Stimulated activated CD4-positive, alpha-beta T cell treated with anti-CD3 and anti-CD28 coated beads, Interleukin-1b, Interleukin-23, amount 100 ng/mL, for 1 hour (primary cell): ENCODE measurements at places on chromosomes 5 and 9.

- DNase-seq = no peak
Measured at GRCh38 chr5:169152946-169153345, 148.0 kb downstream of the SLIT3 start.

DNA sequence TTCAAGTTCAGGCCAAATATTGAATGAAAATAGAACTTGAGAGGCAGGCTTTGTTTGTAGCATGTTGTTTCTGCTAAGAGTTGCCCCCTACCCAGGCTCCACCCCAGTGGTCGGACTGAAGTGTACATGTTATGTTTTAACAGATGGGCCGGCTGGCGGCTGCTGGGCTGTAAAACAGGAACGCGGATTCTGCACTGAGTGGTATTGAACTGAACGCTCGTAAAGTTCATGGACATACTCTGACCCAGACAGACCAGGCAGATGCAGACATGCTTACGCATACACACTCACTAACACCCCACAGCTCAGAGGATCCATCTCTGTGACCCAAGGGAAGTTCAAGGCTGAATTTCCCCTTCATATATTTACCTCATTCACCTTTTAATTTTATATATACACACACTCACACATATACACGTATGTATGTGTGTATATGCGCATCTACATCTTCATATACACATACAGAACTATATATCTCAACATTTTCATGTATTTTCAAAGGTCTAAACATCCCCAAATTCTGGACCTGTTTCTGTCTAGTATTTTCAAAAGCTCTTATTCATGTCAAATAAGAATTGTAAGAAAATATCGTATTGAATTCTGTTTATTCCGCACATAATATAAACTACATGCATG is 1.4 kb downstream of the MARCHF3 start:
- DNase-seq = no peak

GRCh38 chr9:105958587-105958986 is 264.2 kb downstream of the TMEM38B start:
- no peak for DNase-seq

DNA sequence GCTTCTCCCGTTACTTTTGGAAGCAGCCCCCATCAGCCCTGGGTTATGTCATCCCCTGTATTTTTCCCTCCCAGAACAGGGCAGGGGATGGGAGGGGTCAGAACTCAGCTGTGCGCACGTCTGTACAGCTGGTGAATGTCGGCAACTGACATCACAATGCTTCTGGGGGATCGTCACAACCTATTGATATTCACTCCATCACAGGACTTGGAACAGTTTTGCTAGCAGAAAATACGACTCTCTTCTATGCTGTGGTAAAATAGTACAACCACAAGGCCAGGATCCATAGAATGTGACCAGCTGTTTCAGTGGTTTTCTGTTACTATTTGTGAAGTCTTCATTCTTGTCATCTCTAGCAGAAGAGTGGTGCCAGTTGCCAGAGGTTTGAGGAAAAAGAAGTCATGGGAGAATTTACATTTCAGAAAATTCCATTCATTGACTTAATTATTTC is 77.1 kb upstream of the KLF4 start:
- no peak for DNase-seq

GRCh38 chr5:92676215-92677165 is 904.5 kb downstream of the NR2F1-AS1 start:
- no peak for DNase-seq

- DNase-seq = no peak
Measured at GRCh38 chr9:72880821-72881220, 72.0 kb downstream of the ALDH1A1 start.

DNA sequence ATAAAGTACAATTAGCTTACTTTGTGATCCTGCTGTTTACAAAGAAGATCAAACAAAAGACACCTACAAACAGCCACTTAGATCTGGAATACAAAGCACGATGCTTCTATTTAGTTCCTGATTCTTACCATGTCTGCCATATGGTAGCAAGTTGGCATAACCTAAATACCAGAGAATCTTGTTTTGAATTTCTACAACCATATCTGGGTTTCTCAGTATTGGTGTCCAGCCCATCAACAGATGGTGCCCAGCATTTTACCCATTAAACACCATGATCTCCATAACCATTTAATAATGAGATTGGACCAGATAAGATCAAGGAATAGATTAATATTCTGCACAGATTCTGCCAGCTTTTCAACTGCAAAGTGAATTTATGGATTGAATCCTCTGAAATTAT is 29.8 kb downstream of the SLC24A2 start:
- DNase-seq = no peak

DNA sequence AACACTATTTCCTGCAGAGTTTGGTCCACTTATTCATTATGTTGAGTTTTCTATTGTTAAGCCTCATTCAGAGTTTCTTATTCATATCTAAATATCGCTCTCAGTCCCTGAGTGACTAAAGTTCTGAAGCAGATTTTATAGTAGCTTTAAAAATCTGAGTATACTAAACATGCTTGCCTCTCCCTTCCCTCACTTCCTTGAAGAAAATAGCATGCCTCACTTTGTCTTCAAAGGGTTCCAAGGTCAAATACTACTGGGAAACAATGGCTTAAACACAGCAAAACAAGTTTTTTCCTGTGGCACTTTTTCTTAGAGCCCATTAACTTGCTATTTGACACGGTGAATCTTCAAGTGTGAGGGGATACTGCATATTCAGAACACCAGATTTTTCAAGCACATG is 41.1 kb upstream of the DAB2 start:
- DNase-seq = no peak

GRCh38 chr9:97550386-97550785 is 48.9 kb downstream of the TMOD1 start:
- DNase-seq = no peak

DNA sequence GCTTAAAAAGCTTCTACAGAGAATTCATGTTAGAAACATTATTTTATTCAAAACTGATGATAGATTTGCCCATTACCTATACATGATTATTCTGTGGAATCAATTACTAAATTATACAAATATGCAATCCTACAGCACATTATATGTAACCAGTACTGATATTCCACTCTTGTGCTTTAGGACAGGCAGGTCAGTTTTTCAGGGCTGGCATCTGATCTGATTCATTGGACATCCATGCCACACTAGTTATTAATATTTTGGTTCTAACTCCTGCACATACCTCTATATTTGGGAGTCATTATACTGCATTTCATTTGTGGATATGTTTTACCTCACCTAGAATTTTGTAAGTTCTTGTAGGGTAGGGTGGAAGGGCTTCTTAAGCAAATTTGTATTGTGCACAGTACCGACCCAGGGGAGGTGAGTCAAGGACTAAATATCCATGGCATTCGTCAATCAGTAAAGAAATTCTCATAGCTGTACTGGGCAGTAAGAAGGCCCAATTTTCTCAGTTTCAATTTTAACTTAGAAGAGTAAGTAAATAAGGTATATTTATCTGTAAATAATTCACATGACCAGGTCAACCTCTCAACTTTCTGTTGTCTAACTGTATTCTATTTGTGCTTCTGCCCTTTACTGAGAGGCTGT is 33.5 kb downstream of the ELOVL7 start:
- DNase-seq = no peak

DNA sequence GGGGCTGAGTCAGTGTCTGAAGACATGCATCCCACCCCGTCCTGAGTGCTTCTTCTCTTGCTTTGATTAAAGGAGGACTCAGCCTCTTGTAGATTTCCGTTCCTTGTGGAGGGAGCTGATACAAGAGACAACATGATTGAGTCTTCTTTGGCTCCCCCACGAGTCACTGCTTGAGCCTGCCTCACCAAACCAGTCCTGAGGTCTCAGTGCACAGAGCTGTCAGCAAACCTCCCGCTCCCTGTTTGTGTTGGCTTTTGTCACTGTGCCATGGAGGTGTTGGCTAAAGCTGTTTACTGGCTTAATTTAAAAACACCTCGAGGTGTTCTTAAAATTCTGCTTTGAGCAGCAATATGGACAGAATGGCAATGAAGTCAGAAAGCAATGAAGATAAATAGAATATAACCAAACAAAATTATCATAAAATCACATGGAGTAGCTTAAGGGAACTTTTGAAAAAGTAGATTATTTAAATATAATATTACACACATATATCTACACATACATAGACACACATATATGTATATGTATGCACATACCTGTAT is 234.1 kb upstream of the ANKRD55 start:
- DNase-seq = no peak

GRCh38 chr5:620152-620551 is 8.0 kb downstream of the CEP72 start:
- no peak for DNase-seq

DNA sequence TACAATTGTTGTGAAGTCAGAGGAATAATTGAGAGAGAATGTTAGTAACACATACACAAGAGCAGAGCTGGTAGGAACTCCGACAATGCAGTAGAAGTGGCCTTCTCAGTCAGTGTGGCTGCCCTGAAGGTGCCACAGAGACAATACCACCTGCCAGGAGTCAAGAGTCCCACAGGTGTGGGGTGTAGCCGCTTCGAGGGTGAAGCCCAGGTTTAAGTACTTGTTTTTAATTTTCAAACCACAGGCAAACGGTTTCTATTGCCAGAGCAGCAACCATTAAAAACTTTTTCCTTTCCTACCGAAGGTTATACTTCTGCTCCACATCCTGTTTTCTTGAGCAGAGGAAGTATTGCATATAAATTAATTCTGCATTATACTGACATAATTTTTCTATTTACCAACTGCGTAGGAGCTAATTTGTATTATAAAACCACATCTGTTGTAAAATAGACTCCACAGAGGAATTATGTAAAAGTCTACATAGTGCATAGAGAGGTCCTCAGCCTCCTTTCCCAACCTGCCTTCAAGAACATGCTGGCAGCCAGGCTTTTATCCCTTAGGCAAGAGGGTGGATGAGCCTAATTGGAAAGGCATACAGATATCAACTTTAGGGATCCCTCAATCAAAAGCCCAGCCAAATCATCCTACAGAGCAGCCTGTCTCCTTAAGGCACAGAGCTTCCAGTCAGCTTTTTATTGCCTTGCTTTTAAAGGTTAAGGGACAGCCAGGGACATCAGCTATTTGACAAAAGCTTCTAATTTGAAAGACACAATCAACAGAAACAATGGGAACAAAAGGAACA is 12.9 kb upstream of the ACTBL2 start:
- no peak for DNase-seq

GRCh38 chr5:14745188-14745563 is 80.7 kb downstream of the OTULIN start:
- no peak for DNase-seq

- DNase-seq = no peak
Measured at GRCh38 chr5:127367029-127367428, 76.4 kb downstream of the MEGF10 start.

DNA sequence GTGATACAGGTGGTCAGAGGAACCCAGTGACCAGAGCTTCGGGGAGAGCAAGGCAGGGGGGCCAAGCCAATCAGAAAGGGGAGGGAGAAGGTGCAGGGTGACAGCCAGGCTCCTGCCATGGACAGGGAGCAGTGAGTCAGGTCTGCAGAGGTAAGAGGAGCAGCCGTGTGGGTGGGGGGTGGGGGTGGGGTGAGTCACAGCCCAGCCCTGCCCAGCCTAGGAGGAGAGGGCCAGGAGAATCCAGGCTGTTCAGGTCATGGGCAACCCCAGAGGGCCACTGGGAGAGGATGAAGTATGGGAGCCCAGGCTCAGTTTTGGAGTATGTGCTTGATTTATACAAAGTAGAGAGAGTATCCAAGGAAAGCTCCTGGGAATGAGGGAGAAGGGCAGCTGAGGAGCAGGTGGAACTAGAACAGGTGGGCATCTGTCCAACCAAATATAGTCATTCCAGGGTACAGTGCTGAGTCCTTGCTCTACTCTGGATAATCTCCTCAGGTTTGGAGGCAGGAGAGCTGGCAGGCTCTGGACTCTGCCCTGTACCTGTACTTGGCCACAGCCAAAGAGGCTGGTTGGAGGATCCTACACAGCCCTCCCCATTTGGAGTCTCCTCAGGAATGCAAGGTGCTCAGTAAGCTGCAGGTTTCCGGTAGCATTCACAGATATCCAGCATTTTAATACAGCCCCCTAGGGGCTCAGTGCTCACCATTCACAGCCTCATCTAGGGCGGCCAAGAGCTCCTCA is 1.6 kb downstream of the HBEGF start:
- no peak for DNase-seq

- DNase-seq = no peak
Measured at GRCh38 chr9:110214090-110214489, 6.1 kb upstream of the C9orf152 start.

GRCh38 chr9:83665580-83666200 is 42.1 kb downstream of the UBQLN1 start:
- no peak for DNase-seq

- no peak for DNase-seq
Measured at GRCh38 chr5:122723606-122724352, 51.1 kb upstream of the SNX2 start.

DNA sequence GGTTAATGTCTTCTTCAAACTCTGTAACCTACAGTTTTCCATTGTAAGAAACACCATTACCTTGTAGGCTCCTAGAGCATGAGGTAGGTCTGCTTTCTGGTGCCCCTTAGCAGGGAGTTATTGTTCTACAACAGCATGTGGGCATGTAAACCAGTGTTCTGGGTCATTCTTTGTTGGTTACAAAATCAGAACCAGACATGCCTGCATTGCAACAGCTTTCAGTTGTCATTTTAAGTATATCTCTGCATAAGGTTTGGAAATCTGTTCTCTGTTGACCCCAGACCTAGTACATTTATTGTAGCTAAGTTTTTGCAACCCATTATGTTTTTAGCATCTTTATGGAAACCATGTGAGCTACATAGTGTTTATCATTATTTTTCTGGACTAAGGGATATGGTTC is 10.9 kb downstream of the RGMB start:
- no peak for DNase-seq

DNA sequence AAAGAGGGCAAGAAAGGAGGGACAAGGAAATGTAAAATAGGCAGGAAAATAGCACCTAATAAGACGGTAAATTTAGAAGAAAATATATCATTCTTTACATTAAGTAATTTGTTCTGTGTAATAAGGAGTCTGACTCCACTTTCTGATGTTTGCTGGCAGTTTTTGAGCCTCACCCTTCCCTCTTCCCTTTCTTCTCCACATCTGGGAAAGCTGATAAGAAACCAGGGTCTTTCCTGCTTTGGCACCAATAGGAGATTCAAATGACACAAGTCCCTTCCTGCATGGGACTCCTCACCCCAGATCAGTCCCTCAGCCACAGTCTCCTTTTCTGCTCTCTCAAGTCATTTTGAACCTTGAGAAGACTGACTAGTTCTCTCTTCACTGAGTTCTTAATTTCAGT is 31.2 kb upstream of the LECT2 start:
- no peak for DNase-seq

DNA sequence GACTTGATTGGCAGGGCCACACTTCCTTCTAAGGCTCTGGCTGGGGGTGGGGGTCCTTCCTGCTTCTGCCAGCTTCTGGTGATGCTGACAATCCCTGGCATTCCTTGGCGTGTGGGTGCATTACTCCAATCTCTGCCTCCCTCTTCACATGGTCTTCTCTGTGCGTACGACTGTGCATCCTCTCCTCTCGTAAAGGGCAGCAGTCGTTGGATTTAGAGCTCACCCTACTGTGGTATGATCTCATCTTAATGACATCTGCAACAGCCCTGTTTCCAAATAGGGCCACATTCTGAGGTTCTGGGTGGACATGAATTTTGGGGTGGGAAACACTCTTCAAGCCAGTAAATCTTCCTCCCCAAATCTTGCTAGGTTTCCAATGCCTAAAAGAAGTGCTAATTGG is 36.8 kb downstream of the ROPN1L start:
- DNase-seq = no peak
